NCI-H774 (cell line): ENCODE measurements at places on chromosomes 4 and X.

- DNase-seq, result no peak
These were observed 280.7 kb downstream of the RAPGEF2 start for GRCh38 chr4:159383562-159383931.

GRCh38 chrX:106401965-106402559 lies 209.7 kb upstream of the RADX start:
- DNase-seq, result no peak

DNA sequence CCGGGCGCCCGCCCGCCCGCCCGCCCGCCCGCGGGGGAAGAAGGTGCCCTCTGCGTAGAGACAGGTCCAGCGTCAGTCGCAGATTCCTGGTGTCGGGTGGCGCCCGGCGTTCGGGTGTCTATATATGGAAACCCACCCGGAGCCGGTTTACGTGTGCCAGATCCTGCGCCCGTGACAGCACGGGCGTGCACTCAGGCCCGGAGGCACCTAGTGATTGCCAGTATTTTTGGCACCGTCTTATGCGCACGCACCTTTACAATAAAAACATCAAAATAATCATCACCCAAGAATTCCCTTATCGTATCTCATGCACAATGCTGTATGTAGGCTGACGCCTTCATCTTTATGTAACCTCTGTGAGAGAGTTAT lies 519 bp downstream of the SLC25A4 start:
- DNase-seq, result no peak

- DNase-seq, result no peak
These were observed 43.7 kb downstream of the DDX3X start for GRCh38 chrX:41377624-41378023.

- DNase-seq, result no peak
These were observed 40.9 kb upstream of the VEGFC start for GRCh38 chr4:176833400-176834175.

GRCh38 chr4:64682946-64683345 lies 273.7 kb upstream of the TECRL start:
- no peak for DNase-seq

- no peak for DNase-seq
These were observed 250.4 kb upstream of the JADE1 start for GRCh38 chr4:128558896-128559679.
